ENCODE measurements at places on chromosomes 16 and 17.
A peak's percentile ranks its signal among the peaks of the same experiment; 100 is the strongest.

DNA sequence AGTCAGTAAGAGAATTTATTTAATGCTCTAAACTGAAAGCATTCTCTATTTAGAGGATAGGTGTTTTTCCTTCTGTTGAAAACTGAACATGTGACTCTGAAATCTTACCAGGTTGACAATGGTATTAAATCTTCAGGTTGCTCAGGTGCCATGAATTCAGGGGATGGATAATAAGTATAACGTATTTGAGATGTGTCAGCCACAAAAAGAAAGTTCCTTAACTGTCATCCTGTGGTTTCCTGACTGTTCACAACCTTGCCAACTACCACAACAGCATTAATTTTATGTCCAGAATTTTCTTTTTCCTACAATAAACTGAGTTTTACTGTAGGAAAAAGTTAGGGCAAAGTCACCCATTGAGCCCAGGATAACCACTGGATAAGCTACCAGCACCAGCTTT, 243.3 kb upstream of the PSMD7 start:
- no peak for DNase-seq

DNA sequence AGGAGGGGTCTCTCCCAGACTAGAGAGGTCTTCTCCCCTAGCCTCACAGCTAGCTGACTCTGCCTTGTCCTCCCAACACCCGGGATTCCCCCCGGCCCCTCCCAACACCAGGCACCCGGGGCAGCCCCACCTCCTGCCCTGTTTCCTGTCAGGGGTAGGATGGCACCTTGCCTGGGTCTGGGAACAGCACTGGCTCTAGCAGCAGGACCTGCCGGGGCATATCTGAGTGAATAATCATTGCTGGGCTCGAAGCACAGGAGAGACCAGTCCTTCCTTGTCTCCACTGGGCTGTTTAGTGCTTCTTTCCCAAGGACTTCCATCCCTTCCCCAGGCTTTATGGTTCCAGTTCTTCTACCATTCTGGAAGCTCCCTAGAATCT, 25.7 kb downstream of the MINK1 start:
- DNase-seq = peak; percentile 46

DNA sequence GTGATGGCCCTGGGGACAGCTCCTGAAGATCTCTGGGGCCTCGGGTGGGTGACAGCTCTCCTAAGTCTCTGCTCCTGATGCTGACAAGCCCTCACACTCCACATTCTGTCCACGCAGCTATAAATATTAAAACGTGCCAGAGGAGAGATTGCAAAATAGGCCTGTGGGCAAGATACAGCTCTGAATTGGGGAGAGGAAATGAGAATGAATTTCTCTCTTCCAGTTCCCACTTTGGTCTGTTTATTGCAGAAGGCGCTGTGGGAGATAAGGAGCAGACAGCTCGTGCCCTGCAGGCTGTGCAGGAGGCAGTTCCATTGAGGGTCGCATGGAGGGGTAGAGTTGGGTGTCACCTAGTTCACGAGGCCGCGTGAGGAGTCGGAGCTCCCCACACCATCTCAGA, 87.5 kb upstream of the SDK2 start:
- DNase-seq = no peak

- DNase-seq = no peak
These were observed 69.7 kb downstream of the DNAH17 start for GRCh38 chr17:78507526-78507925.

DNA sequence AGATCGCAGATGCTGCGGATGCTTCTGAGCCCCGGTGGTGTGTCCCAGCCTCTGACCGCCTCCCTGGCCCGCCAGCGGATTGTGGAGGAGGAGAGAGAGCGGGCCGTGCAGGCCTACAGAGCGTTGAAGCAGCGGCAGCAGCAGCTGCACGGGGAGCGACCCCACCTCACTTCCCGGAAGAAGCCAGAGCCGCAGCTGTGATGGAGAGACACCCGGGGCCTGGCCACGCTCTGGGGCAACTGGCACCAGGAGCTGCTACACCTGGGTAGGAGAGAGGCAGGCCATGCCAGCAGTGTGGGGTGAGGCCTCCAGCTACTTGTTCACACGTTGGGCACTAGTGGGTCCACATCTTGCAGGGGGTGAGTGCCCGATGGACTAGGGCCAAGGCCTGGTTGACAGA, 6.0 kb downstream of the CCDC137 start:
- DNase-seq = no peak

DNA sequence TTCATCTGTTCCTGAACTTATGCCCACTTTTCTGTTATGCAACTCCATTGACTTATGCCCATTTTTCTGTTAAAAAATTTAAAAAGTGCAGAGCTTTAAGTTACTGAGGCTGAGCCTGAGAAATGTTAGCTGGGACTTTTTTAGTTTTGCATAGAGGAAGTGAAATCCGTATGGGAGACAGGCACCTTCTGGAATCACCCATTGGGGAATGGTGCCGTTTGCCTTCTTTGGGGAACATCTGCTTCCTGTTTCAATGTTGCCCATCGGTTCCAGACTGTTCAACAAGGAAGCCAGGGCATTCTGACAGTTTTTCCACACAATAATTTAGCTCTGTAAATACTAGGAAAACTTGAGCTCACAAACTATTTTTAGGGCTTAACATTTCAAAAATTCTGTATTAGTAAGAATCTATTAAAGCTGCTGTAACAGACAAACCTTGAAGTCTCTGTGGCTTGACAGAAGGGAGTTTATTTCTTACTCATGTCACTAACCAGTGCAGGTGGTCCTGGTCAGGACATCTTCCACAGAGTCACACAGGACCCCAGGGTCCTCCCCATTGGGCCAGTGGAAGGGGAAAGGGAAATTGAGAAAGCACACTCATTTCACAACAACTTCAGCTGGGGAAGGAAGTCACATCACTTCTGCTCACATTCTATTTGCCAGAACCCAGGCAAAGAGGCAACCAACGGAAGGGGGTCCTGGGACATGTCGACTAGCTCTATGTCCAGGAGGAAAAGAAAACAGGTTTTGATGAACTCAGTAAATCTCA, 17.2 kb downstream of the PRKCB start:
- no peak for DNase-seq

- DNase-seq = no peak
These were observed 54.8 kb downstream of the GPATCH8 start for GRCh38 chr17:44448412-44448811.

- DNase-seq = no peak
These were observed 83.8 kb upstream of the HS3ST4 start for GRCh38 chr16:25608002-25608401.

DNA sequence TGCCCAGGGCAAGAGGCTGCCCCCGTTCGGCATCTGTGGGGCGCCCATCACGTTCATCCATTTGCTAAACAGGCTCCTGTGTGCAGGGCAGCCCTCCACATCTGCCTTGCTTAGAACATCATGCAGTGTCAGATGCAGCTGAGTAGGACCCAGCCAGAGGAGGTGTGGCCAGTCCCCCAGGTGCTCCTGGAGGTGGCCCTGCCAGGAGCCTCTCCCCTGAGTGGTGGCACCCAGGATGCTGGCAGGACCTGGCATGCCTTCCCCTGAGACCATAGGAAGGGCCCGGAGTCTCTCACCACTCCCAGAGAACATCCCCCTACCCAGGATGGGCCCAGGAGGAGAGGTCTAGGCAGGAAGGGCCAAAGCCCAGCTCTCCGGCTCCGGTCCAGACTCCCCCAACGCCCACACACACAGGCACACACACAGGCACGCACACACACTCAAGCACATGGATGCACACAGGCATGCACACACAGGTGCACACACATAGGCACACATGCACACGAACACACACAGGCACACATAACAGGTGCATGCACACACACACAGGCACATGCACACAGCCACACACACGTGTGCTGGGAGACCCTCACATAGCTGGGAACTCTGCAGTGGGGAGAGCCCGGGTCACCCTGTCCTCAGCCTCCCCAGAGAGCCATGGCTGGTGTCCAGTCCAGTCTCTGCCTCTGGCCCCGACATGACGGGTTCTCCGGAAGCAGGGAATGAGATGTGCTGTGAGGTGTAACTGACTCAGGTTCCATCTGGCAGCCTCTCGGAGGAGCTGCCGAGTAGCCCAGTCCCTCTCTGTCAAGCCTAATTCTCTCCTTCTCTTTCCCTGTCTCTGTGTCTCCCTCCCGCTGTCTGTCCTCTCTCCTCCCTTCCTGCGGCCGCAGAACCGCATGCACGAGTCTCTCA, 74.6 kb downstream of the AMFR start:
- no peak for DNase-seq

GRCh38 chr17:21272881-21273792, 11.4 kb upstream of the MAP2K3 start:
- DNase-seq = no peak

DNA sequence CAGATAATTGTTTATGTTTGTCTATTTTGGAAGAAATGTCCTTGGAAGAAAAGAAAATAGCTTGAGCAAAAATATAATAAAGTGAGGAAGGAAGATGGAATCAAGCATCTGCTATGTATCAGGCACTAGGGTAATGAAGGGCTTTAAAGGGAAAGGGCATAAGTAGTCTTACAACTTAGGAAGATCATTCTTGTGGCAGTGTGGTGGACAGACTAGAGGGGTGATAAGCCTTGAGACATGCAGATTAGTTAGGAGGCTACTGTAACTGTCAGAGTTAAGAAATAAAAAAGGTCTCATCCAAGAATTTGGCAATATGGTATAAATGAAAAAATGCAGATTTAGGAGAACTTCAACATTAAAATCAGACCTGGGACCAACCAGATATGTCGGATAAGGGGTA, 14.9 kb downstream of the FAM222B start:
- DNase-seq = no peak

DNA sequence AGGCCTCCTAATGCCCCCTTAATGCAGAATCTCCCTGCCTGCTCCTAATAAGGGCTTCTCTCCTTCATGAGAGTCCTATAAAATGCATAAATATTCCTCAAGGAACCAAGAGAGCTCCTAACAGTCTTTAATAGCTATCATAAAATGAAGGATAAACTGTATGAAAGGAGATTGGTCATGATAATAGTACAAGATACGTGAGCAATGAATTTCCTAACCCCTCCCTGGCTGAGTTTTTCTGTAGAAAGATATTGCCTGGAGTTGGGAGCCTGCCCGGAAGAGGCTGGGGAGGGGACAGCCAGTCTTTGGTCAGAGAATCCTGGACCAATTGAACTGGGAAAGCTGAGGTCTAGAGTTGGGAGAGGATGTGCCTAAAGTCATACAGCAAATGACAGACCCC, 321.9 kb upstream of the CDH5 start:
- no peak for DNase-seq

- DNase-seq = no peak
These were observed 38.4 kb upstream of the DNAH17 start for GRCh38 chr17:78615631-78616030.

- peak; percentile 51 for DNase-seq
These were observed 48.8 kb downstream of the SDK2 start for GRCh38 chr17:73595479-73595878.

Measured in AG20443 (cell line).